ENCODE measurements at places on chromosomes 1 and 21.
A peak's percentile ranks its signal among the peaks of the same experiment; 100 is the strongest.

- DNase-seq = no peak
These were observed 9.2 kb upstream of the ZNF644 start for GRCh38 chr1:91031081-91031480.

DNA sequence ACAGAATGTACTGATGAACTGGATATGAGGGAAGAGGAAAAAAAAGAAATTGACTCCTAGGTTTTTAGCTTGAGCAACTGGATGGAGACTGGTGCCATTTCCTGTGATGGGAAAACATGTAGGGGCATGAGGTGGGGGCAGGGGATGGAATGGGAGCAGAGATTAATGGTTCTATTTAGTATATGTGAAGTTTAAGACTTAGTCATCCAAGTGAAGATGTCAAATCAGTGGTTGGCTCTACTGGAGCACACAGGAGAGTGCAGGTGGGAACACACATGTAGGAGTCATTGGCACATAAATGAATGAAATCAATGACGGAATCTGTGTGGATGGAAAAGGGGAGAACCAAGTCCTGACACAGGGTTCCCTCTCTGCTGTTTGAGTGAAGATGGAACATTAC, 224.4 kb upstream of the COA6 start:
- DNase-seq = no peak

- no peak for DNase-seq
These were observed 28.5 kb downstream of the SERINC2 start for GRCh38 chr1:31441558-31441957.

DNA sequence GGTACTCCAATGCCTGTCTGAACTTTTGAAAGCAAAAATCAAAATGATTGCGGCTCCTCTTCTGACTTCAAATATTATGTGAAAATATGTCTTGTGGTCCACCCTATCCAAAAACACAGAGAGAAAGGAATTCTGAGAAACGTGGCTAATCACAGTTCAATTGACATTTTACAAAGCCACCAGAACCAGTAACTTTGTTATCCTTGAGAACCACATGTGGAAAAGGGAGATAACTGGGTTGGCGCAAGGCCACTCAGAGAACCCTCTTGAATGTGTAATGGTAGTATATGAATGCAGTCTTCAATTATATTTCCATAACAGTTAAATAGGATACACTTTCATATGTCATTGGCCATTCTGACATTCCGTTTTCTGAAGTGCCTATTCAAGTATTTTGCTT, 1030.0 kb upstream of the TMPRSS15 start:
- peak; percentile 78 for DNase-seq

DNA sequence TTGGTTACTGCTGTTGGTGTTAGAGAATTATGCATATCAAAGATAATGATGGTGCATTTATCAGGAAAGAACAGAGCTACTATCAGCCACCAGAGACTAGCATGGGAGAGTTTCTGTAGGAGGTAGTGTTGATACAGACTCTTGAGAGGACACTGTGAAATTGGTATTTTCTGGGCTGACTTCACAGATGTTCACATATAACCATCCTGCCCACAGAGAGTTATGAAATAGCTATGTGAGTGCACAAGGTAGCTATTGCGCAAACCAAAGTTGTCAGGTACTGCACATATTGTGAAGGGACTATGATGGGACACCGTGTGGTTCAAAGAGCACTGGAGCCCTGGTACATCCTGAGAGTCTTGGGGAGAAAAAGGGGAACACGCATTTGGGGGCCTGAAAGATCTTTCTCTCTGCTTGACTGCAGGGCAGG, 1.4 kb upstream of the TLCD4 start:
- peak; percentile 94 for DNase-seq

GRCh38 chr1:162363823-162364222, 12.8 kb downstream of the SPATA46 start:
- no peak for DNase-seq

GRCh38 chr1:182185842-182186756, 124.6 kb upstream of the ZNF648 start:
- DNase-seq = no peak

DNA sequence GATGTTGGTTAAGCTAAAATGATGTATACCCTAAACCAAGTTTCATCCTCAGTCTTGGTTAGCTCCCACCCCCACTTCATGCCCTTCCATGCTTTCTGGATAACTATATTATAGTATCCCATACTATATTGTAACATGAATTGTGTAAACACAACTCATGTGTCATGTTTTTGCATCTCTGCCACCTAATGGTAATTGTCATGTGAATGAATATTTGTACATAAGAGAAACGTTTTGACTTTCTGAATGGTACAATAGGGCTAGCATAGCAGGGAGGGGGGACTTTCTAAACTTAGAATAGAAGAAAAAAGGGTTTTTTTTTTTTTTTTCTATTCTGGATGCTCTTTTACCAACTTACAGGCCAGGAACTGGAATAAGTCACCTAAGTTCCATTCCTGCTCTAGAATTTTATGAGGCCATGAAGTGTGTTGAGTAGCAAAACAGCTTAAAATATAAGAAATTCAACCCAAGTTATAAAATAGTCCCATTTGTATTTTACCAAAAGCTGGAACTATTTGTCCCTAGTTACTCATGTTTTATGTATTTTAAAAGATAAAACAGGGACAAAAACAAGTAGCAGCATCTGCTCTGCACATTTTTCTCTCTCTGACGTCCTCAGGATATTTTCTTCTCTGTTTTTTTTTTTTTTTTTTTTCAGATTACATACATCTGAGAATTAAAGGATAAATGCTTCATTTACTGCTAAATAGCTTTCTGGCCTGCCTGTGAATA, 77.4 kb downstream of the HLX start:
- DNase-seq = no peak

- no peak for DNase-seq
These were observed 37.0 kb downstream of the SPAG17 start for GRCh38 chr1:118148034-118148433.

- DNase-seq = no peak
These were observed 7.1 kb upstream of the SORT1 start for GRCh38 chr1:109404838-109405237.

- DNase-seq = peak; percentile 32
These were observed 711.2 kb downstream of the KCNT2 start for GRCh38 chr1:195897076-195897475.

GRCh38 chr1:17053086-17053684, 647 bp downstream of the SDHB start:
- peak; percentile 30 for DNase-seq

GRCh38 chr1:189021577-189021976, 1456.1 kb downstream of the BRINP3 start:
- DNase-seq = no peak

- DNase-seq = peak; percentile 96
These were observed 3.3 kb upstream of the DENND2D start for GRCh38 chr1:111203681-111204200.

DNA sequence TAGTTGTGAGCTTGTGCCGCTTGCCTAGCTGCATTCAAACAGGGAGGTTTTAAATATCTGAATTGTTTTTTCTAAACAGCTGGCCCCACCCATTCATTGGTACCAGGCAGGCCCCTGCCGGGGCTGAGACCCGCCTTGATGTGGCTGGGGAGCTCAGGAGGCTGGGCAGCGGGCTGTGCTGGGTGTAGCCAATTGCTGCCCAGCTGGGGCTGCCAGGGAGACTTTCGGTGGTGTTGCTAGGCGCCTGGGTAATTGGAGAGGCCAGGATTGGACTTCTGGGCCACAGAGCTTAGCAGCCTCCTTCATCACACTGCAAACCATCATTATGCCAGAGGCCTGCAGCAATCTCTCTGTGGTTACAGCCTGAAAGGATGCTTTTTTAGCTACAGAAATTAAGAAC, 12.2 kb downstream of the RHBDL2 start:
- no peak for DNase-seq

GRCh38 chr1:47624531-47624930, 186.7 kb downstream of the FOXD2 start:
- peak; percentile 5 for DNase-seq

GRCh38 chr1:226644541-226645176, 94.4 kb downstream of the ITPKB start:
- no peak for DNase-seq

DNA sequence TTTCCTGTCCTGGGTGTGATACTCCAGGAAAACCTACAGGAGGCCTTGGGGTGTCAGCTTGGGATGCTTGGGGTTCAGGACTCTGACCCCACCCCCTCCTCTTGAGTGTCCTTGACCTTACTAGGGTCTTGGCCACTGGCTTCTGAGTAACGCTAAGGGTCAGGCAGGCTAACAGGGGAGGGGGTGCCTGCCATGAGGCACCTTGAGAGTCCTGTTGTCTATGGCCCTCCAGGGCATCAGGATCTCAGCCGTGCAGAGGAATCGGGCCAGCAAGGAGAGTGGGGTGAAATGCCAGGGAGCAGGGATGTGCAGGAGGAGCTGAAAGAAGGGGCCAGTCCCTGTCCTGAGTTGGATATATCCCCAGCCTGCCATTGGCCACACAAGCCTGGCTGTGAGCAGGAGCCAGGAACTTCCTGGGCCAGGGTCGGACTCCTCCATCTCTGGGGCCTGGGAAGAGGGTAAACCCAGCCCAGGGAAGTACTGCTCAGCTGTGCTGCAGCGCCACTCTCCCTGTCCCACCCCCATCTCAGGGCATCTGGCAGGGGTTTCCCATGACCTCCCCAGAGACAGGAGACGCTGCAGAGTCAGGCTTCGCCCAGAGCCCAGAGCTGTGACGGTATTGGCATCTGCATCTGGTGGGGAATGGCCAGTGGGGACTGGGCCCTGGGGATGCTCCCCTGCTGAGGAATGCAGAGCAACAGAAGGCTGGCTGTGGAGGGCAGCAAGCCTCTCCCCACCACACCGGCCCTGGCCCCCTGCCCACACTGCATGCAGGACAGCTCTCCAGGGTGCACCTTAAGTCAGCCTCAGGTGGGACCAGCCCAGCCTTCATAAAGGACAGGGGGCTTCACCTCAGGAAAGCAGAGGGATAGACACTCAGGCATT, 6.3 kb downstream of the KIF21B start:
- no peak for DNase-seq

GRCh38 chr1:231161667-231162296, at the start of gene TRIM67:
TSS of gene TRIM67 (plus strand) at chr1:231162058. CDS start at chr1:231162970, 912 bp downstream.
- peak; percentile 24 for DNase-seq

- DNase-seq = no peak
These were observed 127.2 kb downstream of the LACTBL1 start for GRCh38 chr1:22845398-22845935.

DNA sequence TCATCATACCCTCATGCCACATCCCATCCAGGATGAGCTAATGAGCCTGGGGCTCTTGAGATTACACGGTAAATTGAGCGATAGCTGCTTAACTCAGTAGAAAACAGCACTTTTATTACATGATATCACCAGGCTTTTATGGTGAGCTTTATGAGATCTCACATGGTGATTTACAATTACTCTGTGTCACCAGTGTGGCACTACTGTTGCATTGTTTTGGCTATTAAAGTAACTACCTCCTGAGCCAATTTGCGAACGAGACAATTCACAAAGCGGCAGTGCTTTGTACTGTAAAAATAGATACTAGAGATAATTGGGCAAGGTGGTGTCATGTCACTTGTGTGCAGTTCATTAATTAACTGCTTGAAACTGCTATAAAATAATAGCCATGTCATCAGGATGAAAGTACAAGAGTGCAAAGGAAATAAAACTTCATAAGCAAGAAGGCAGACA, 767.7 kb upstream of the ADGRL2 start:
- DNase-seq = no peak
